Activated naive CD4-positive, alpha-beta T cell treated with anti-CD3 and anti-CD28 coated beads, Interleukin-2, amount 10 ng/mL, durations not matched to agents 5 hours and 36 hours (primary cell): ENCODE measurements at places on chromosomes 11 and 22. TPM values are rescaled to one million over a fixed set of nuclear protein-coding genes. Genes with fewer than 3 reads are reported as not detected.

TMEM191C gene
- total RNA-seq, result 2.3 TPM

SAC3D1 gene
- 29.0 TPM for total RNA-seq

ARHGAP8 gene
- total RNA-seq, result 0.48 TPM

PANX2 gene
- total RNA-seq, result 0.20 TPM

NRIP3 gene
- total RNA-seq, result 0.53 TPM
